ENCODE measurements at places on chromosomes 12 and 14.

DNA sequence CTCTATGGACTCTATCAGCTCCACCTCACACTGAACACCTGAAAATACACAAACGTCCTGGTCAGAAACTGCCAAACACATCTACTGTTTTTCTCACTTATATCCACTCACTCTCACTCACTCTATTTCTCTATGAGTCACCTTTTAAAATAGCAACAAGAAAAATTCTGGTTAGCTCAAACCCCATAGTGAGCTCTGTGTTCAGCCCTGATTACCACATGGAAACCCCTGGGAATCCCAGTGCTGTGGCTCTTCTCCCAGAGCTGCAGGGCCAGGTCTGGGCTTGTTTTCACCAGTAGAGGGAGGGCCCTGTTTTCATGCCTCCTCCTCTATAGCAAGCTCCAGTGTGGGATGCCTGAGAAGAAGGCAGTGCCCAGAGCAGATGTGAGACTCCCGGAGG, 1126.1 kb downstream of the TMEM121 start:
- no peak for DNase-seq

- DNase-seq, result no peak
Observed at GRCh38 chr12:92955997-92956663, 27.0 kb upstream of the EEA1 start.

GRCh38 chr12:116719731-116720528, 17.9 kb downstream of the SPRING1 start:
- DNase-seq, result no peak

- DNase-seq, result no peak
Observed at GRCh38 chr12:92995258-92995903, 66.3 kb upstream of the EEA1 start.

DNA sequence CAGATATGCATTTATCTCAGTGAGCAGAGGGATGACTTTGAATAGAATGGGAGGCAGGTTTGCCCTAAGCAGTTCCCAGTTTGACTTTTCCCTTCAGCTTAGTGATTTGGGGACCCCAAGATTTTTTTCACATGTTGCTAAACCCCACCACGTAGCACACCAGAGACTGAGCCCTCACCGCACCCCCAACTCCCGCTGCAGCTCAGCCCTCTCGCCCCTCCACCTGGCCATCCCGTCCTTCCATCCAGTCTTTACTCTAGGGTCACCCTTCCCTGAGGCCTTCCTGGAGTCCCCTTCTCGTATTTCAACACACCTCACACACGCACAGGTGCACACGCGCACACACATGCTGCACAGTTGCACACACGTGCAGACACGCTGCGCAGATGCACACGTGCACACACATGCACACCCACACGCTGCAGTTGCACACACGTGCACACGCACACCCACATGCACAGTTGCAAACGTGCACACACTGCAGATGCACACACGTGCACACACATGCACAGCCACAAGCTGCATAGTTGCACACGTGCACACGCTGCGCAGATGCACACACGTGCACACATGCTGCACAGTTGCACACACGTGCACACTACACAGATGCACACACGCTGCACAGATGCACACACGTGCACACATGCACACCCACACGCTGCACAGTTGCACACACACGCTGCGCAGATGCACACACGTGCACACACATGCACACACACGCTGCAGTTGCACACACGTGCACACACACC, 30.0 kb downstream of the HSP90AA1 start:
- no peak for DNase-seq

GRCh38 chr14:62030387-62030786, 268.2 kb downstream of the SNAPC1 start:
- no peak for DNase-seq

GRCh38 chr12:10331642-10332239, 24.1 kb downstream of the KLRD1 start:
- no peak for DNase-seq

GRCh38 chr14:36863271-36863670, 201.6 kb downstream of the PAX9 start:
- no peak for DNase-seq

DNA sequence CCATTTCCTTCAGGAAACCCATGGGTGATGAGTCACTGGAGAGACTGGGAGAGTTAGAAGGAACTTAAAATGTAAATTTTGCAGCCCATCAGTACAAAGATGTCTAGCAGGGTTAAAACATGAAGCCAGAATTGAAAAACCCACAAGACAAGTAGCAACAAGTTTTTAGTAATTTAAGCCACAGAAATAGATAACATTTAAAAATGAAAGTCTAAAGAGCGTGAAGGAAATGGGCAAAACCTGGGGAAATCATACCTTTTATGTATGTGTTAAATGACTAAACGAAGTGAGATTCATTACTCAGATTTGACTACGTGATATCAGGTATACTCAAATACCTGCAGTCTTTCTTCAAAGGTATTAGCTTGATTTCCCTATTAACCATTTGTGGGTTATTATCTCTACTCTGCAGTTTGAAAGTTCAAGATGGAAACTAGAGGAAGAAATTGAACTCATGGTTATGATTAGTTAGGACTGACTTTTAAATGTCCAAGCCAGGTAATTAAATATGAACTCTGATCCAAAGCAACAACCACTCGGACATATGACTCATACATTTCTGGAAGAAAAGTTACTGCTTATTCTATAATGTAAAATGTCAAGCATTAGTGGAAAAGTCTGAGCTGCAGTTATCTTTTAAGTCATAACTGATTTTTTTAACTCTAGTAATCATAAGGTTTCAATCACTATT, 84.1 kb downstream of the ITPR2 start:
- no peak for DNase-seq

DNA sequence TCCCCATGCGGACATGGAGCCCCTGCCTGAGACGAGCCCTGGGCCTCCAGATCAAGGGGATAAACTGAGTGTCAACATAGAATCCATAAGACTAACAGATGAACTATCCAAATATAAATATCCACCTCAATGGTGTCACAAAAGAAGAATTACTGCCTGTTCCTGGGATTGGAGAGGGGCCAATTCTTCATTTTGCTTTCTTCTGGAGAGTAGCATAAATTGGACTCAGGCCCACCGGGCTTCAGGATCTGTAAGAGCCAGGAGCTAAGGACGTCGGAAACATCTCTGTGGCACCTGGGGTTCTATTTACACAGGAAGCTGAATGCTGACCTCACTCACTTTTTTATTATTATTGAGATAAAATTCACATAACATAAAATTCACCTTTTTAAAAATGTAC, 408.2 kb upstream of the CCDC196 start:
- no peak for DNase-seq

DNA sequence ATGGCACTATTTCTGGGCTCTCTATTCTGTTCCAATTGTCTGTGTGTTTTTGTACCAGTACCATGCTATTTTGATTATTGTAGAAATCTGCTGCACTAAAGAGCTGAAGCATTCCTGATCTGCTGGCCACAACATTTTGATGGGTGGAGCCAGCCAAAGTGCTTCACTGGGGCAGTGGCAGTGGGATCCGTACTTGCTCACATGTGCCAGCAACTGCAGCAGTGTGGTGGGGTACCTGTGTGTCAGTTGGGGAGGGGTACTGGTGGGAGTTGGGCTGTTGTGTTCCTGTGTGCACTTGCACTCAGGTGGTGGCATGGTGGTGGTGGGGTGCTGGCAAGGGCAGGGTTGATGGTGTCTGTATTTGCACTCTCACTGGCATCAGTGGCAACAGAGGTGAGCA, 204.6 kb upstream of the ALG10 start:
- no peak for DNase-seq

GRCh38 chr14:28770630-28771029, 4.0 kb downstream of the FOXG1 start:
- no peak for DNase-seq

DNA sequence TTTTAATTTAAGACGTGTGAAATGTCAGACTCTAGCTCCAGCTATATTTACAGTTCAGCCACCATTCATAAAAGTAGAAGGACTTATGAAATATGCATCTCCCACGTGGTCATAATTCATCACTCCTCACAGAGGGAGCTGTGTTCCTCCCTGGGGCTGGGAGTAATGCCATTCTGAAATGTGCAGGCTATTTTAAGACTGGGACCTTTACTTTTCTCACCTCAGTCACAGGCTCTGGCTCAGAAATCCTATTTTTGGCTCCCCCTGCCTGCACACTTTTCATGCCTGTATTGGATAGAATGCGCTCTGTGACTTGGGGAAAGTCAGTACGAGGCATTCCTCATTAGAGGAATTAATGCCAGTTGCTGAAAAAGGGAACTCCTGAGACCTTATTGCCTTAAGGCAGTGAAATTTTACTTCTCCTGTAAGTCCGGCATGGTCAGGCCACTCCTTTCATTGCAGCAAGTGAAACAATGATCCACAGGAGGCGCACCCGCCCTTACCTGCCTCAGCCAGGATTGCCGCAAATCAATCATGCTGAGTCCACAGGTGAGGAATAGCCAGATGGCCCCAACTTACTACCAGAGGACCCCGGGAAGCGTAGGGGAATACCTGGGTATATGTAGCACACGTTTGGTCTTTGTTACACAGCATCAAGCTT, 1133.2 kb upstream of the TMEM132C start:
- no peak for DNase-seq

DNA sequence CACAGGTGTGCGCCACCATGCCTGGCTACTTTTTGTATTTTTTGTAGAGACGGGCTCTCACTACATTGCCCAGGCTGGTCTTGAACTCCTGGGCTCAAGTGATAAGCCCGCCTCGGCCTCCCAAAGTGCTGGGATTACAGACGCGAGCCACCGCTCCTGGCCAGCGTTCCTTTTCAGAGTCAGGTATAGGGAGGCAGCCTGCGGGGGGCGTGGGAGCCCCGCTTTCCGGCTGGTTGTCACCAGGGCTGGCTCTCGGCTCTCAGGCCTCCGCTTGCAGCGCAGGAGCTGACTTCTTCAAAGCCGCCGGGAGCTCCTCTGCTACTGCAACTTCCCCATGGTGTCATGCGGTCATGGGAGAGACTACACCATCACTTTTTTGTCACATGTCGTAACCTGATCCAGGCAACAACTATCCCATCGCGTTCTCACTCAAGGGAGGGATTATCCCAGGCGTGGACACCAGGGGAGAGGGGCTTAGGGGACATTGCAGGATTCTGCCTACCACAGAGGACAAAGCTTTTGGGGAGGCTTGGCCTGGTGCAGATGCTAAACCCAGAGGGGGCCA, 129.4 kb downstream of the SCARB1 start:
- no peak for DNase-seq

DNA sequence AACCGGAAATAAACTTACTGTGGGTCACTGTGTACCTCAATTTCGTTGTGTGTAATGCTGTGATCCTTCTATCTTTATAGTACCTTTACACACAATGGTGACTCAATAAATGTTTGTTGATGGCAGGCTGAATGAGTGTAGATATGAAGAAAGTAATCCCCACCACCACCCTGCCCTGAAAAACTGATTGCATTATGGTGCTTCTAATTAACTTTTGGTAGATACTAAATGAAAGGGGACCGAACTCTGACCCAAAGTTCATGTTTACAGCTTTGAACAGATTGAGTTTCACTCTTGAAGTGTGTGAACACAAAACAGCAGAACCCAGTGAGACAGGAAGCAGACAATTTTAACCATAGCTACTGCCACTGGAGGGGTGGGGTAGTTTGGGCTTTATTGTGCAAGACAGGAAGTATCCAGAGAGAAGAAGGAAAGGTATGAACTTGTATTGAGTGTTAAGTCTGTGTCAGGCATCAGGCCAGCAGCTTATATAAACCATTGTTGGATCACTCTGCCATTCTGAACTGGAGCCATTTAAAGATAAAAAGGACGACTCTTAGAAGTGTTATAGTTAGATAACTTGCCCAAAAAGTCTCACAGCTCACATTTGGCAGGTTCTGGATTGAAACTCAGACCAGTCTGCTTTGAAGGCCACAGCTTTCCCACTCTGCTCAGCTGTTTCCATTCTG, 197.0 kb upstream of the AMIGO2 start:
- DNase-seq, result no peak

- no peak for DNase-seq
Observed at GRCh38 chr14:34164162-34164864, 213.4 kb upstream of the EGLN3 start.

GRCh38 chr12:39605501-39605900, 14.1 kb downstream of the ABCD2 start:
- no peak for DNase-seq

DNA sequence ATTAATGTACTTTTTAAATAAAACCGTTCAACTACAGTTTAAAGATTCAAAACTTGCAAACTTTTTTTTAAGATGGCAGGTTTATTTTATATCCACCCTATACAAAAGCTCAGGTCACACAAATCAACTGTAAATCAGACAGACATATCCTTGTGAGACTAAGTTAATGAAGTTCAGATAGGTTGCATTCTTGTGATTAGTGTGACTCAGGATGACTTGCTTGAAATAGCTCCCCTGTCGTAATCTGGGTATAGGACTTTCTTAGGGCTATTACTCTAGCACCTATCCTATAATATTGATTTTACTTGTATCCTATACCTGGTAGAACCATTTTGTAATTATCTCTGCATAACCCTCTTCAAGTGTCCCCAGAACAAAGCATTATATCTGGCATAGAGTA, 9.5 kb upstream of the PRKD1 start:
- DNase-seq, result no peak

GRCh38 chr12:56521590-56522371, at the start of gene RBMS2:
TSS of gene RBMS2 (plus strand) at chr12:56521820. CDS start at chr12:56522024, 204 bp downstream.
- peak; percentile 94 for DNase-seq

- DNase-seq, result no peak
Observed at GRCh38 chr12:102885043-102885932, 31.8 kb downstream of the PAH start.

- DNase-seq, result no peak
Observed at GRCh38 chr12:5548152-5548943, 116.4 kb downstream of the NTF3 start.

DNA sequence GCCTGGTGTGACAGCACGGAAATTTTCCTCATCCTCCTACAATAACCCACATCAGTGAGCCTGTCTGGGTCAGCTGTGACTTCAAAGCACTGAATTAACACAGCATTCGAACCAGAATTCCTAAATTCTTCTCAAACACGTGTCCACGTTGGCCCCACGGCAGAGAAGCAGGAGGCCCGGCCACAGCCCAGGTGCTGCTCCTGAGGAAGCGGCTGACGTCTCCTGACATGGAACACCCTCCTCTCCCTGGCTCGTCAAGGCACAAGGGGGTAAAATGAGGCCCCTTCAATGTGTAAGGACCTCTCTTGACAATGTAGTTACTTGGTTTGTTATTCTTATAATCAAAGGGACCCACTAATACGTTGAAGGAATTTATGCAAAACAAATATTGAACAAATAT, 156.3 kb upstream of the GSC start:
- no peak for DNase-seq
